ENCODE measurements at places on chromosomes 13 and 19. TPM values are rescaled to one million over a fixed set of nuclear protein-coding genes. Genes with fewer than 3 reads are reported as not detected.

- no peak overlapping the region for H3K4me3 ChIP-seq
- DNase-seq = no peak
- no peaks in the 10 kb centered on the region for H3K36me3 ChIP-seq
- no peaks in the 10 kb centered on the region for H3K4me1 ChIP-seq
- H3K27me3 ChIP-seq = no peaks in the 10 kb centered on the region
Measured at GRCh38 chr13:23656637-23657371, 86.6 kb downstream of the TNFRSF19 start.

GRCh38 chr13:94303644-94304174 is 175.8 kb downstream of the DCT start:
- no peak overlapping the region for H3K4me3 ChIP-seq
- H3K4me1 ChIP-seq = peaks cover 8% of the 10 kb centered on the region
- H3K27me3 ChIP-seq = no peaks in the 10 kb centered on the region
- no peak overlapping the region for H3K27ac ChIP-seq

- no peaks in the 10 kb centered on the region for H3K4me1 ChIP-seq
- peaks cover 12% of the 10 kb centered on the region for H3K27me3 ChIP-seq
- H3K4me3 ChIP-seq = peak within 1 kb of the TSS; percentile 32
- peak; percentile 77 for DNase-seq
- H3K27ac ChIP-seq = no peak within 1 kb of the TSS
Measured at GRCh38 chr19:58033741-58034476, at the start of gene ZSCAN1. ZSCAN1 (plus strand) TSS chr19:58034025; CDS start chr19:58037837, 3,812 bp downstream.

- H3K27ac ChIP-seq = no peak overlapping the region
- no peak overlapping the region for H3K4me3 ChIP-seq
- DNase-seq = no peak
- no peaks in the 10 kb centered on the region for H3K4me1 ChIP-seq
Measured at GRCh38 chr13:27353708-27354107, 70.7 kb upstream of the GTF3A start.

The URAD gene
- not detected for total RNA-seq

The CCL25 gene
- not detected for total RNA-seq

The KIR2DL4 gene
- not detected for total RNA-seq

The ZNF429 gene
- 6.9 TPM for total RNA-seq

The ZNF296 gene
- total RNA-seq = not detected

The KCNRG gene
- 0.73 TPM for total RNA-seq

The AP1M2 gene
- not detected for total RNA-seq
